ENCODE measurements at places on chromosomes 2 and 18. TPM values are rescaled to one million over a fixed set of nuclear protein-coding genes. Genes with fewer than 3 reads are reported as not detected.

The HOXD3 gene
- not detected for total RNA-seq

The ATG4B gene
- total RNA-seq = 52.0 TPM

The NBEAL1 gene
- 38.3 TPM for total RNA-seq

The LAMA3 gene
- 15.7 TPM for total RNA-seq

The C1GALT1C1L gene
- 0.36 TPM for total RNA-seq

The NR4A2 gene
- total RNA-seq = 0.41 TPM

The TRPM8 gene
- not detected for total RNA-seq

The WDR7 gene
- 26.7 TPM for total RNA-seq

The GRHL1 gene
- 1.3 TPM for total RNA-seq

The FAP gene
- 150 TPM for total RNA-seq

The SERPINB3 gene
- not detected for total RNA-seq

The RBM43 gene
- total RNA-seq = 11.9 TPM

The PDE11A gene
- not detected for total RNA-seq

The CSRNP3 gene
- 3.4 TPM for total RNA-seq

The IGFBP5 gene
- total RNA-seq = 334 TPM

The GRP gene
- total RNA-seq = not detected

The ANKRD30B gene
- total RNA-seq = 2.7 TPM

The CGREF1 gene
- 9.3 TPM for total RNA-seq

The GMCL1 gene
- total RNA-seq = 14.2 TPM

The UPP2 gene
- not detected for total RNA-seq

The GKN1 gene
- total RNA-seq = not detected

The PRSS56 gene
- total RNA-seq = not detected

Measured in fibroblast of the aortic adventitia (primary cell).